ENCODE measurements at places on chromosomes 12 and 14.

GRCh38 chr12:81502912-81503695 is 256.0 kb downstream of the PPFIA2 start:
- no peak for DNase-seq

DNA sequence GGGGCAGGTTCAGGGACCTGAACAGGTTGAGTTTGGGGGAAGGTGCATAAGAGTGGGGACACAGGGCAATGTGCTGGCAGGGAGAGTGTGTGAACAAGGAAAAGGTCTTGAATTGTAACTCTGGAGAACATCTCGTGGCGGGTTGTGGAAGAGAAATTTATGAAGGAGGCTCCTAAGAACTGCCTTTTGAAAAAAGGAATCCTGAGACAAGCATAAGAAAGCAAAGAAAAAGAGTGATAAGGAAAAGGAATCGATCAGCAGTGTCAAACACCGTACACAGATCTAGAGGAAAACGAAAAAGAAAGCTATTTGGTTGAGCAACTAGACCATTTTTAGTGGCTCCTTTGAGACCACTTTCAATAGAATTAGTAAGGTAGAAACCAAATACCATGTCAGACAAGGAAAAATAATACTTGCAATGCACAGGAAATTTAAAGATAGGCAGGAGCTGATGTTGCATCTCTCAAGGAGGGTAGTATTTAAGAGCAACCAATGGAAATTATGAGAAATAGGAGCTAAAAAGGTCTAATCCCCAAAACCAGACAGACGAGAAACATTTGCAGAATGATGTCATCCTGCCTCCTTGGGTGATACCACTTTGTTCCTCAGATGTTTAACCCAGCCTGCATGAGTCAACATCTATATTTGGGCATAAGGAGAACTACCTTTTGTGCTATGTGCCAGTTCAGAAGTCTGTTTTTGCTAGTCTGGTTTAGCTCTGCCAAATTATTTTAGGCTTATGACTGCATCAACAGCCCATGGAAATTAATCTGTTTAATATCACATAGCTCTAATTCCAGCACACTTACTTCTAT is 64.5 kb upstream of the STK38L start:
- no peak for DNase-seq

DNA sequence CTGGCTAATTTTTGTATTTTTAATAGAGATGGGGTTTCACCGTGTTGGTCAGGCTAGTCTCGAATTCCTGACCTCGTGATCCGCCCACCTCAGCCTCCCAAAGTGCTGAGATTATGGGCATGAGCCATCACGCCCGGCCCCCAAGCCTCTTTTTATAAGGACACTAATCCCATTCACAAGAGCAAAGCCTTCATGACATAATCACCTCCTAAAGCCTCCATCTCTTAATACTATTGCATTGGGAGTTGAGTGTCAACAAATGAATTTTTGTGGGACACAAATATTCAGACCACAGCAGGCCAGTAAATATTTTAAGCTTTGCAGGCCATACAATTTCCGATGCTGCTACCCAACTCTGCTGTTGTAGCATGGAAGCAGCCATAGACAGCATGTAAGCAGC is 10.9 kb downstream of the RNF212B start:
- no peak for DNase-seq

- DNase-seq: no peak
These were observed 138.9 kb downstream of the PIK3C2G start for GRCh38 chr12:18400186-18400585.

DNA sequence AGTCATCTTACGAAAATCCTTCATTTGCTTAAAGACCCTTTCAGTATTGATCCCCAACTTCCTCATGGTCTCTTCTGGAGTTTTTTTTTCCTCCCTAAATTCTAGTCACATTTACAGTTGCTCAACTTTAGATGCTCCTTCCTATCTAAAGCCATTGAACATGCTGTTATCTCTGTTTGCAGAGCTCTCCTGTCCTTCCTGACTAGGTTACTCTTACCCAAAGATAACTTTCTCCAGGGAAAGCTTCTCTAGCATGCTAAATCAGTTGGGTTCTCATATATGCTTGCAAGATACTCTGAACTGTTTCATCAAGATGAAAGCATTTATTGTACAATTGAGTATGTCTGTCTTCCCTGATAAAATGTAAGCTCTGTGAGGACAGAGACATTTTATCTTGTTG is 1.8 kb upstream of the RAB21 start:
- no peak for DNase-seq

All from NCI-H446 (cell line).